ENCODE measurements at places on chromosomes 16 and 17.

- DNase-seq = no peak
Observed at GRCh38 chr16:87068762-87069150, 248.4 kb downstream of the C16orf95 start.

DNA sequence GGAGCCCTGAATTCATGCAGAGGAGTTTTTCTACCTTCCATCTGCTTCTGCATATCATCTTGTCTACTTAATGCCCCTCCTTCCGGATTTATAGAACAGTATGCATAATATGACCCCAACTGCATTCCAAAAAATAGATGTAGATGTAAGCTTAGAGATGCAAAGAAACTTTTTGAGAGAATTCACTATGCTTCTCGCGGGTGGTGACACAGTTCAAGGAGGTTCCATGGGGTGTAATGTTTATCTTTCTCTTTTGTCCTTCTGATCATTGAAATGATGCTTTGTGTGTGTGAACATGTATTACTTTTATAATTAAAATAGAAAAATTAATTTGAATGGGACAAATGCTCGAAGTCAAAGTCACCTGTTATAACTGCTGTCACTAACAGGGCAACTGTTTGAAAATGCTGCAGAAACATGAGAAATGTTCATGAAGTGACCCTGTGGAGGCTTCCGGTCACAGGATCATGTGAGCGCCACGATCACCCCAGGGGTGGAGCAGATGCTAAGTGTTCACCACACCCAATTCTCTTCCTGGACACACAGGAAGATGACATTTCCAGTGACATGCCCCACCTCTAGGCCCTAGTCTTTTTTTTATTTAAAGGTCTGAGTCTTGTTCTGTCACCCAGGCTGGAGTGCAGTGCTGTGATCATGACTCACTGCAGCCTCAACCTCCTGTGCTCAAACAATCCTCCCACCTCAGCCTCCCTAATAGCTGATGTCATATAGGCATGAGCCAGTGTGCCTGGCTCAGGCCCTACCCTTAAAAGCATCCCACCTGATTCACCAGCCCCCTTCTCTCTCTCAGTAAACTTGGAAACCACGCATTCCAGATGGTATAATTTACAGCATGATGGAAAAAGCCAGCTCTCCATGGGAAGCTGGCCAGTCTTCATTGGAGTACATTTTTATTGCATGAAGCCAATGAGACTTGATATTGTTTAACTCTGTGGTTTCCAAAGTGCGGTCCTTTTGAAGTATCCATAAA is 21.0 kb upstream of the AGRP start:
- DNase-seq = peak; percentile 48

DNA sequence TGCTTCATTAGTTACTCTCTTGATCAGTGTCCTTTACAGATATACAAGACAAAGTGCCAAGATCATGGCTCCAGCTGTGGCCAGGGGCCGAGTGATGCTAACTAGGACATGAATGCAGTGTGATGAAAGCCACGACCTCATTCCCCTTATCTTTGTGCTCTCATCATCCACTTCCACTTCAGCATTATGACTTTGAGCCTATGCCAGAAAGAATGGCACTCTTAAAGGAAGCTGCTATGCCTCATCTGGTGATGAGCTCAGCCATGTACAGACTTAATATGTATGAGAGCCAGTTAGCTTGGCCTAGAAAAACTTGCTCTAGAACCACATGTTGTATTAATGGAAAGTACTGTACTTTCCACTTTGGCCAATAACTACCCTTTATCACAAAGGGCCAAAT is 179.1 kb downstream of the TOX3 start:
- no peak for DNase-seq

DNA sequence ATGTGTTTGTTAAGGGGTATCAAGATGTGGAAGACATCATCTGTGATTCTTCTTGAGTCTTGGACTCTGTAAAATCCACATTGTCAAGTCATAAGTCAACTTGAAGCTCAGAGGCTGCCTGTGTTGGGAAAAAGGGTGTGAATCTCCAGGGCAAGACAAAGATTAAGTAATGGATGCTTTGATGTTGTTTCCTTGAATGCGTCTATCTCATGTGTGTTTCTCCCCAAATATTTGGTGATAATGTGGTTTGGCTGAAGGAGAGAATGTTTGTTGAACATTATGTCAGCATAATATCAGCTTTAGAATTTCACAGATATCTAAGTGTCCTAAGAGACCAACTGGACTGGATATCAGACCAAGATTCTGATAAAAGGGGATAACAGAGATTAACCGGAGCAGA is 24.1 kb upstream of the KCNJ16 start:
- no peak for DNase-seq

DNA sequence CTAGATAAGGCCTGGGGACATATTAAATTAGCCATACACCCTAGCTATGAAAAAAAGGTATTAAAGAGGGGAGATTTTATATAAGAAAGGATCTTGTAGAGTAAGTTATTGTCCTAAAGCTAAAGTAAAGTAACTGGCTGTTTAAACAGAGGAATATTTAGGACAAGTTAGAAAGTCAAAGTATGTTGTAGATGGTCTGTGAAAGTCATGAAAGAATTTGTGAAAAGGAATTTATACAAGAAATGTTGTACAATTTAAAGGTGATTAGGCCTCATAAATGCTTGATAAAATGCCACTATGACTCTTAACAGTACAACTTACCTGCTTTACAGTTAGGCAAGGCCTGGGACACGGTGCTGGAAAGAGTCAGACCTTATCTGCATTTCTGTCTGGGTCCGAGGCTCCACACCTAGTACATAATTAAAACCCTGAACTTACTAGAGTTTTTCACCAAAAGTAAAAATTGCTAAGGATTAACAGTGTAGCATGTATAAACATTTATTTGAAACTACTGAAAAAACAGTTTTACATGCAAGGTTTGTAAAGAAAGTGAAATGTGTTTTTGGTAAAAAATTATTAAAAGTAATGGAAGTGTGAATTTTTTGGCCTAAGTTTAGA is 445.3 kb upstream of the TOM1L1 start:
- no peak for DNase-seq

DNA sequence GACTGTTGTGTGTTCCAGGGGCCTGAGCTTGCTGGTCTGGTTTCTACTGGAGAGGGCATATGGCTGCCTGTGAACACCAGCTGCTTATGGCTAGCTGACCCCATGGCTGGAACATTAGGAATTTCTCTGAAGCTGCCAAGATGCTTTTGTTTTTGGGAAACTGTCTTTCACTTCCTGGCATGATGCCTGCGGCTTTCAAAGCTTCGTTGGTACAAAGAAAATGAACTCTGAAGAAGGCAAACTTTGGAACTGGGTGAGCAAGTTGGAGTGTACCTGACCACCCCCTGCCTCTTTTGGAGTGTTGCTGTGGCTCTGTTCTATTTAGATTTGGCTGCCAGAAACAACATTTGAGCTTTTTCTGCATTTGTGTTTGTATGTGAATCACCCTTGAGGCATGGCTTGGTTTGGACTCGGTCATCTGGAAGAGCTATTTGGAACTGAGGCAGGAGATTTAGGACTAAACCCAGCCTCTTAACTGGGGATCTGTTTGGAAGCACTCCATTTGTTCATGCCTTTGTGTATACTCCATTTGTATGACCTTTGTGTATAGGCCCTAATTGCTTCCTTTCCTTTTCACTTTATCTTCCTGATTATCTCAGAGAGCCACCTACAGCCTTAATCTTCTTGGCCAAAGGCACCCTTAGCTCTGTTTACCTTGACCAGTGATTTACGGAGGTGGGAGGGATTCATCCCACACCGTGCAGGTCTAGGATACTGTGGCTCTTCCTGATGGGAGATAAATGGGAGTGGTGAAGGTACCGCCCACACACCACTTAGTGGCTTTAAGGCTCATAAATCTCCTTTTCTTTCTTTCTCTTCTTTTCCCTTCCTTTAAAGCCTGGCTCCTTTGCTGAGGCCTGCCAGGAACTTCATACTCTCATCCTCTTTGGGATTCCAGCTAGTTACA is 7.3 kb upstream of the CPHXL start:
- DNase-seq = peak; percentile 85

- no peak for DNase-seq
Observed at GRCh38 chr16:89484923-89485679, 5.3 kb downstream of the ANKRD11 start.

DNA sequence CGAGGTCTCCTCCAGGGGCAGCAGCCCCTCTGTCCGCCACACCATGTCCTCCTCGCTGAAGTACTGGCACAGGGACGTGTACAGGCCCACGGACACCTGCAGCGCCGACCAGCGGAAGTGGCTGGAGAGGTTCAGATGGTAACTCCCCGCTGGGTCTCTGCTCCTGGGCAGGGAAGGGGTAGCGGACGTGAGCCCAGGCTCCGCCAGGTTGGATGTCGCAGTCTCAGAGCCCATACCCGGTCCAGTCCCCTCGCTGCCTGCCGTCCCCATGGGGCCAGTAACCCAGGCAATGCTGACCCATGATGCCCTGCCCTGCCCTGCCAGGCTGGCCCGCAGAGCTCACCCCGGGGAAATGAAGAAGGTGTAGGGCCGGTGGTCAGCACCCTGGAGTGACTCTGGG is 33.2 kb downstream of the PKD1 start:
- DNase-seq = no peak

GRCh38 chr16:60929-61878 is 7.6 kb downstream of the SNRNP25 start:
- no peak for DNase-seq

DNA sequence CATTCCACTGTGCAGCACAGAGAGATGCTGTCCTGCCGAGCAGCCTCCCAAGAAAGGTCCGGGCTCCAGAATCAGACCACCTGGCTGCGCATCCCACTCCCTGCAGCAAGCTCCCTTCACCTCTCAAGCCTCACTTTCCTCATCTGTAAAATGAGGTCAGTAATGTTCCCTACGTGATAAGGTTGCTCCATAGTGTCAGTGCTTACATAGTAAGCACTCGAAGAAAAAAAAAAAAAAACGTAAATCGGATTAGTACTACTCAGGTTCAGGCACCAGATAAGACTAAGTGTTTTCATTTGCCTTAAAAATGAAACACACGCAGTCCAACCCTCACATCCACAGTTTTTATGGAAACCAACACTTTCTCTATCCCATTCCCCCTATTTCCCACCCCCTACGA is 76.7 kb downstream of the CCT6B start:
- DNase-seq = no peak

DNA sequence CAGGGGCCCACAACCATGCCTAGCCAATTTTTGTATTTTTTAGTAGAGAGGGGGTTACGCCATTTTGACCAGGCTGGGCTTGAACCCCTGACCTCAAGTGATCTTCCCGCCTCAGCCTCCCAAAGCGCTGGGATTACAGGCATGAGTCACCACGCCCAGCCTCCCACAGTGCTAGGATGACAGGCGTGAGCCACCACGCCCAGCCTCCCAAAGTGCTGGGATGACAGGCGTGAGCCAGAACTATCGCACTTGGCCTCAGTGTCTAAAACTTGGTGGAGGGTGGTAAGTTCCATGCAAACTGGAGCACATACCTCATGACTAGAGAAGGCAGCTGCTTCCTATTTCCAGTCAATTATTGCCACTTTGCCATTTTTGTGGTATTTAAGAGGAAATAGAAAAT is 7.1 kb downstream of the HSD17B2 start:
- DNase-seq = no peak

GRCh38 chr16:58820411-58820810 is 86.3 kb upstream of the GOT2 start:
- no peak for DNase-seq

DNA sequence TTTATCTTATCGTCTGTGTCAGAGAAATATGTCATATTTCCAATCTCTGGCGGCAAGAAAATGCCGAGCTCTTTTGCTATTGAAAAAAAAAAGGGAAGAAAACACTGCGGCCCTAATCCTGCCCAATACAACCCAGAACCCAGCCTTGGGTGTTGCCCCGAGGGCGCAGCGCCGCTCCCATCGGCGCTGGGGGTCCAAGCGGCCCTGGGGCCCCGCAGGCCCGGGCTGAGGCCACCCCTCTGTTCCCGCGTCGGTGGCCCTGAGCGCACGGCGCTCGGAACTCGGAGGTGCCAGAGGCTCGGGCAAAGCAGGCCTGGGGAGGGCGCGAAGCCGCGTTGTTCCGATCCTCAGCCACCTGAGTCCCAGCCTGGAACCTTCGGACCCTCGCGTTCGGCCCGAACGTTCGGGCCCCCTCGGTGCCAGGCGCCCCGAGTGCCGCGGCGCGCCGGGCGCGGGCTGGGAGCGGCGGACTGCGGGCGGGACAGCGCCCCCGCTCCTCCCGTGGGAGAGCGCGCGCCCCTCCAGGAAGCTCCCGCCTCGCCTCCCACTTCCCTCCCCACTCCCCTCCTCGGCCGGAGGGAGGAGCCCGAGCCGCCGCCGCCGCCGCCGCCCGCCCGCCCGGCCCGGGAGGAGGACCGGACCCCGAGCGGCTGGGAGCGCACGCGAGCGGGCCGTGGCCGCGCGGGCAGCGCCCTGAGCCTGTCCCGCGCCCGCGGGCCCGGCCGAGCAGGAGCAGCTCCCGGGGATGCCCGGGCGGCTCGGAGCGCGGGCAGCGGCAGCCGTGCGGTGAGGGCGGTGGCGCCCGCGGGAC is at the start of gene CPNE2:
CPNE2 (plus strand) TSS at position 609 of the 811 bp plus-strand sequence. CDS start 18,160 bp downstream, outside the sequence.
- peak; percentile 83 for DNase-seq

All from AG20443 (cell line).